Epithelial cell of proximal tubule (primary cell): ENCODE measurements at places on chromosomes 6 and 20. TPM values are rescaled to one million over a fixed set of nuclear protein-coding genes. Genes with fewer than 3 reads are reported as not detected.

DNA sequence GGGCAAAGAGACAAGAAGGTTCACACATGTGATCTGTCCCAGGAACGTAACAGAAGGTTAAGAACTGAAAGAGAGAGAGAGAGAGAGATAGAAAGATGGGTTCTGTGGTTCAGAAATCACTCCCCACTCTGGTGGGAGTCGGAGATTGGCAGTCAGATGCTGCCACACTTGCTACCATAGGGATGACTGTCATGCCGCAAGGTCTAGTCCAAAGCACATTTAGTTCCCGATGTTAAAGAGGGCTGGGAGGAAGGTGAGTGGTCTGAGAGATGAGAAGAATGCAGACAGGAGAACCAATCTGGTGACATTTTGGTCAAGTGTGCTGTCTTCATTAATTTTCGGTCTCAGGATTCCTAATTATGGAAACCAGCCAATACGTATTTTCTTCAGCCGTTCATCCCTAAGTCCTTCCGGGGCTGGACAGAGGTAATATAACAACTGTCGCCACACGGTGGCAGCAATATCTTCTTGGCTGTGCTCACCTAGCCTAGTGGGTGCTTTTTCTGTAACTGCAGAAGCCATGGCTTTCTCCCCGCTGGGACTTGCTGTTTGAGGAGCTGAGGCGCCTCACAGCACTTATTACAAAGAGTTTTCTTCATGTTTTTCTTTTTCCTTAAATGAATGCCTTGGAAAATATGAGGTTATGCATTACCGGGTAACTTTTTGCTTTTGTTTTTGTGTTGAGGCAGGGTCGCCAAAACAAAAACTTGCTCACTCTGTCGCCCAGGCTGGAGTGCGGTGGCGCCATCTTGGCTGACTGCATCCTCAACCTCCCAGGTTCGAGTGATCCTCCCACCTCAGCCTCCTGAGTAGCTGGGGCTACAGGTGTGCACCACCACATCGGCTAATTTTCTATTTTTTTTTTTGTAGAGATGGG lies 46.0 kb downstream of the SLC35D3 start:
- DNase-seq, result peak; percentile 19

- no peak for DNase-seq
Observed at GRCh38 chr6:148720897-148721296, 25.9 kb upstream of the UST start.

DNA sequence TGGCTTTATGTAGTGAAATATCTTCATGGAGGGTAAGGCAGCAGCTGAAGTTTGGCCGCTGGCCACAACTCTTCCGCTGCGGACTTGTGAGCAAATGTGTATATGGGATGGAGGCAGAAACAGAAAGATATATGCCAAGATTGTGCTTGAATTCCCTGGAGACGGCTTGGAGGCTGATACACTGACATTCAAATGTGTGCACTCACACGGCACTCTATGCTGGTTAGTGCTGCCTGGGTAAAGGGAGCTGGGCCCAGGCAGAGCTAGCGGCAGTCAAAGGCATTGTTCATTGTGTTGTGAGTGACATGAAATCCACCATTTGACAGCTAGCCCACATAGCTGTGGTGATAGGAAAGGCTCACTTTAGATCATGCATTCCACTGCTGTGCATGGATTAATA lies 202.7 kb downstream of the CLIC5 start:
- DNase-seq, result no peak

DNA sequence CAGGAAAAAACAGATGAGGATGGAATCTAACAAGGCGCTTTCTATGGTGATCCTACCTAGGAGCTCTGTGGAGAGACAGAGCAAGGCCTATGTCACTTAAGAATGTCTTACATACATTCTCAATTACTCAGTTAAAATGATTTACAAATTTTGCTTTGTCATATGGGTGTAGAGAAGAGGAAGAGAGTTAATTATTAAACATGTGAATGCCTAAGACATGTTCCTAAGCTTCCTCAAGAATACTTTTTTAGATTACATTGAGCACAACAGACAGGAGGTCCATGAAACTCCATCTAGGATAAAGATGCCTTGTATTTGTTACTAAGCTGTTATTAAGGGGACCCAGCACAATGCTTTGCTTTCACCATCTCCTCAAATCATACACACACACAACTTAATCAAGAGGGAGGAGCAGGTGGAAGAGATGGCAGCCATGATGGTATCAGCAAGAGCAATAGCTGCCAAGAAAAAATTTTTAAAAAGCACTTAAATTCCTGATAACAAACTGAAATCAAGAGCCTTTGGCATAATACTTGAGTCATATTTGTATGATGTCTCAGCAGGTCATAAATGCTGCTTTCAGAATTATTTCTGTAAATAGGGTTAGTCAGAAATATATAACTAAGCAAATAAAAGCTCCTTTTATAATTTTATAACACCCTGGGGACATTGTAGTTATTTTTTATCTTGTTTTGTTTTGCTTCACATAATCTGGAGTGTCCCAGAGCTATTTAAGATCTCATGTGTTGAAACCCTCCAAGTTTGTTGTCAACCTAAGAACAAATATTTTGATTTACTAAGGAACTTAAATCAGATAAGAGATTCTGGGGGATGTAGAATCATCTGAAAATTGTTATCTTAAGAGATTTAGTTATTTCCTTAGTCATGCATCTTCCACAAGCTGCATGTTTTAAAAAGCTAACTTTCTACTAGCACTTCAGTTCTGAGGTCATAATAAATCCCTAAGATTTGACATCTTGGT lies 70.0 kb upstream of the CD2AP start:
- DNase-seq, result no peak

DNA sequence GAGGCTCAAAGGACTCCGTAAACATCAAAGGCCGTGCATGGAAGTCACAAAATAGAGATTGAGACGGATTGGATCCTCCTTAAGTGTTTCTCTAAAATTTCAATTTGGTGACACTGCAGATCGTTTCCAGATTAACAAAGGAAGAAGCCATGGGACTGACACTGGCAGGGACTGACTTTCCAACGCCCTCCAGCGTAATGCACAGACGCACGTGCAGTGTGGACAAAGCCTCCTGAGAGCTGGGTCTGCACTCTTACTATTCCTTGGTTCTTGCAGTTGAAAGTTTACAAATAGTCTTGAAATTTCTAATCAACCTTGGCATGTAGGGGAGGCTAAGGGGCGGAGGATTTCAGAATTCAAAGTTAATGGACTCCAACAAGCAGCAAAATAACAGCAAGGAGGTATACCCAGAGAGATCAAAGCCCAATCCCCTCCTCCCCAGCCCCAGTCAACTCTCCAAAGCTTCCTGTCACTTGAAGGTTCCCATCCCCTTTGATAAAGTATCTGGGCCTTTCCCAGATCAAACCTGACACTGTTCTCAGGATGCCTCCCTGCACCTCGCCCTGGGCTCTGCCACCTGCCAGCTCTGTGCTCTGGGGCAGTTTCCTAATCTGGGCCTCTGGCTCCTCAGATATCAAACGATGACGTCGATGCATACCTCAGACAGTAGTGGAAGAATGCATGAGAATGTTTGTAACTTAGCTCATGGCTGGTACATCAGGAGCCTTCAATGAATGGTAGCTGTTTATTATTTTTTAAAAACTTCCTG lies 106.5 kb upstream of the TRAF3IP2 start:
- DNase-seq, result no peak

DNA sequence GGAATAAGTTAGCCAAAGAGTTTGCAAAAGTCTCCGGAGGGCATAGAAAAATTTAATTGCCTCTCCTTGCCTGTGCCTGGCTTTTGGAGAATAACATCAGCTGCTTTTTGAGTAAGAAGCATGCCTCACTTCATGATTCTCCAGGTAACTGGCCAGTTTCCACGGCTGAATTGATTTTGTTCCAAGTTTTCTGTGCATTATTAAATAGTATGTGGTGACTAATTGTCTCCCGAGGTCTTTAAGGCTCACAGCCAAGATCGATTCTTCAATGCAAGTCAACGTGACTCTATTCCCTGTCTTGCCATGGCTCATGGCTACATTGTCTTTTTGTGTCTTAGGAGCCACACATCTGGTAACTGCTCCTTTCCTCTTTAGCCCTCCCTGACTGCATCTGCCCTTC lies 54.2 kb downstream of the CNR1 start:
- DNase-seq, result no peak

- DNase-seq, result no peak
Observed at GRCh38 chr6:120938164-120938875, 396.0 kb downstream of the TBC1D32 start.

- DNase-seq, result no peak
Observed at GRCh38 chr6:34465531-34466241, at the start of gene PACSIN1. PACSIN1 (plus strand) TSS chr6:34466076; CDS start chr6:34526306, 60,230 bp downstream.

DNA sequence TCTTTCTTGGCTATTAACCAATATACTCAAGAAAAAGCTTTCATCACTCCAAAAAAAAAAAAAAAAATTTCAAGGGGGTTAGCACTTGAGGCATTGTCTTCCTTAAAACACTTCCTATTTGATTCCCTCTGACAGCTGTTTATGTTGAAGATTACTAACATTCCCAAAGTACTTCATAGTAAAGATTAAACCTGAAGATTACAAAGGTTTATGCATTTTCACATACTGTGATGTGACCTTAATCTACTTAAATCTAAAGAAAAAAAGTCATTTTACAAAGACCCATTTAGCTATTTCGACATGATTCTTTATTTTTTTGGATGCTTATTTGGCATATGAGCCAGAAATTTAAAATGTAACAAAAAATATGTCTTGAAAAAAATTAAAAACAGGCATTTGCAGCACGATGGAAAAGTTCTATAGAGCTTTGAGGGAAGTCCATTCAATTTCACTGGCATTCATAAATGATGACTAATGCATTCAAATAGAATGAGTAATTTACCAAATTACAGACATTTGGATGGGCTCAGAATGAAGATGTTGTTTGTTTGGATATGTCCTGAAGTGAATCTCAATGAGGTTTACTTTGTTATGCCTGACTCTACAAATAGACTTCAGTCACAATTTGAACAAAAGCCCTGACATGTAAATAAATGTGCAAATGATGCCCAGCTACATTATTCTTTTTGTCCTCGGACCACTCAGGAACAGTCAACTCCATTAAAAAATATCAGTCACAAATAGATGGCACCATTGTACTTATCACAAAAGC lies 674.6 kb upstream of the MARCKS start:
- peak; percentile 10 for DNase-seq

DNA sequence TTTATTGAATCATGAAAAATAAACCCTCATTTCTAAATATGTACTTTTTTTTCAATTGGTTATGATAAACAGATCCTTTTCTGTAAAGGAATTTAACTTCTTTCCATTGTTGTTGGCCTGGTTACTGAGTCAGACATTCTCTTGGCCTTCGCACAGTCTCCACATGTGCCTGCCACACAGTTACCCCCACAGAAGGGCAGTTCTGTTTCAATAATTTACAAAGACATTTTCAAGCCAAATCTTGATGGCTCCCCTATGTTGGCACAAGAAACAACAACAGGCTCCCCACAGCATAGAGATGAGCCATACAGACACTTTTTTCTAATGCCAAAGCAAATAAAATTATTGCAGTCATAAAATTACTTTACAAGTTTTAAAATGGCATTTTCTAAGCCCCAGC lies 55.6 kb upstream of the BEND6 start:
- DNase-seq, result no peak

GRCh38 chr20:51528263-51529027 lies 14.1 kb downstream of the NFATC2 start:
- no peak for DNase-seq

- no peak for DNase-seq
Observed at GRCh38 chr20:47648943-47649342, 136.3 kb downstream of the SULF2 start.

DNA sequence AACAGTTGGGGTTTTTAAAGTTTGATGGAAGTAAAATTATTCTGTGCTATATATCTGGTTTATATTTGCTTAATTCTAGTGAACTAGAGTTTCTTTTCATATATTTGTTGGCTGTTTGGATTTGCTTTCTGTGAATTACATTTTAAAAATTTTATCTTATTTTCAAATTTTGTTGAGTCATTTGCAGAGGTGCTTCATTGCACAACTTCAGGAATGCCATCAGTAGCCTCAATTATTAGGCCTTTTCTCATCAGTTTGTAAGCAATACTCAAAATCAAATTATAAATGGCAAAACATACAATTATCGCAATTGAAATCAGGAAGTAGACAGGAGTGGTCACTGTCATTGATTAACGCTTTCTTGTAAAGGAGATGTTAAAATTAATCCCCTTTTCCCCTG lies 96.9 kb downstream of the UBE3D start:
- DNase-seq, result no peak

- DNase-seq, result no peak
Observed at GRCh38 chr6:162602759-162603158, 124.8 kb downstream of the PRKN start.

GRCh38 chr6:11093376-11093625 lies 333 bp upstream of the SMIM13 start:
- no peak for DNase-seq

GRCh38 chr20:19232997-19233794 lies 20.8 kb downstream of the SLC24A3 start:
- DNase-seq, result no peak

GRCh38 chr6:69774740-69775584 lies 21.8 kb downstream of the LMBRD1 start:
- no peak for DNase-seq

GRCh38 chr6:128266946-128267345 lies 253.5 kb downstream of the PTPRK start:
- no peak for DNase-seq

DNA sequence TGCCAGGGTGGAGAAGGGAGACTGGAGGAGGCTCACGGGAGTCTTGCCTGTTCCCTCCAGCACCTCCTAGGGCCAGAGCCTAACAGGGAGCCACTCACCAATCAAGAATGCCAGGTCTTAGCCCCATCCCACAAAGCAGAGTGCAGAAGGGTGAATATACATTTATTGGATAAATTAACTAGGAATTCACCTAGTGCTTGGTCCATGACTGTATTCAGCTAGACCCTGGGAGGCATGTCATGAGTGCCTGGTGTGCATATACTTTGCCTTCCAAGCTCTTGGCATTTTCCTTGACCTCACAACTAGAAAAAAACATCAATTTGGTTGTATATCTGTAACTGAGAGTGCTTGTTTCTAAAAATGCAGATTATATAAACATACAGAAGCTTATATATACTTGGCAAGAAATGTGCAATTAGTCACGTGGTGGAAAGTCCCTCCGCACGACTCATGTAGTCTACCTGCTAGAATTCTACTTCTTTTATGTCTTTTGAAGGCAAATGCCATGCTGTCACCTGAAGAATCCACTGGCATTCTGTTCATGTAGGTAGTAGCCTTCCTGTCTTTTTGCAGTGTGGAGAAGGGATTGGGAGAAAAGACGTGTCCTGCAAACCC lies 991.0 kb downstream of the KIF16B start:
- DNase-seq, result no peak

ULBP1 gene
- total RNA-seq, result 0.23 and 0.94 TPM in 2 replicates

OR2H2 gene
- not detected in 2 replicates for total RNA-seq

RIMS4 gene
- 0.07 TPM in 1 of 2 replicates, not detected in the other for total RNA-seq

CCM2L gene
- not detected in 2 replicates for total RNA-seq

FAM217A gene
- not detected in 2 replicates for total RNA-seq

IBTK gene
- total RNA-seq, result 24.7 and 28.4 TPM in 2 replicates

MYL9 gene
- total RNA-seq, result 31.7 and 39.4 TPM in 2 replicates

MCHR2 gene
- not detected in 2 replicates for total RNA-seq

RAB44 gene
- under 0.01 TPM in 1 of 2 replicates, not detected in the other for total RNA-seq

NKAIN2 gene
- total RNA-seq, result under 0.01 TPM in 1 of 2 replicates, not detected in the other

PNPLA1 gene
- total RNA-seq, result not detected in 2 replicates

TCF15 gene
- 2.6 and 4.0 TPM in 2 replicates for total RNA-seq

SNAP25 gene
- total RNA-seq, result 0.22 and 1.4 TPM in 2 replicates

ADGRG6 gene
- total RNA-seq, result 35.3 and 45.4 TPM in 2 replicates

HDGFL1 gene
- total RNA-seq, result not detected in 2 replicates
